CD4-positive, alpha-beta T cell treated with Interleukin-6 for 4 hours (primary cell): ENCODE measurements at places on chromosomes 4 and X.
A peak's percentile ranks its signal among the peaks of the same experiment; 100 is the strongest.

GRCh38 chr4:152197211-152197610 lies 338.7 kb downstream of the FBXW7 start:
- DNase-seq: no peak

DNA sequence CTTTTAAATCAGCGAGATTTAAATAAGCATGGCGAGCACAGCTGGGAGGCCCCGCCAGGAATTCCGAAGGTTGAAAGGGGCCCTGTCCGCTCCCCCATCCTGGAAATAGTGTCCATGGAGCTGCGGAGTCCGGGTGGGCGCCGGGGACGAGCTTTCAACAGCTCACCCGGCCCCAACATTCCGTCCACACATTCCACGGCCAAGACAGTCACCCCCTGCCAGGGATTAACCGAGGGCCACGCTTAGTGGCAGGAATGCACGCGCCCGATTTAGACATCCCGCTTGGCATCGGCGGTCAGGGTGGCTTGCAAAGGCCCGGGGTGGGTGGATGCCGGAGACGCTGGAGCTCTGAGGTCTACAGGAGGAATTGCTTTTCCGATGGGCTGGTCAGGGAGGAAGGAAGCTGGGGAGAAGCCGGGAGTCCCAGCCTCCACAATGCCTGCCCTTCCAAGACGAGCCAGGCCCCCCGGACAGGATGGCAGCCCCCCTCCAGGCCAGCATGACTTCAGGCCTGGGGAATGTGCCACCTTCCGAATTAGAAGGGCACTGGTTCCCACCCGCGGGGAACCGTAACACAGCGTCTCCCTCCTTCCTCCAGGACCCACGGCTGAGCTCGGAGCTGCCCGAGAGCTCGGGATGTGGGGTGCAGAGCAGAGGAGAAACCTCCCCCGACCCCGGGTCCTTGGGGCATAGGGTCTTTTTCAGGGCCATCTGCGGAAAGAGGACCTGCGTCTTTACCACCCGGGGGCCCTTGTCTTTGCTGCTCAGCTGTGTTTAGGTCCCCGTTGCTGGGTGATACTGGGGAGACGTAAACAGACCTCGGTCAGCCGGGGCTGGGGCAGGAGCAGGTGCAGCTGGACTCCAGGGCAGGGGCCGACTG lies 26.9 kb upstream of the PPP2R3B start:
- no peak for DNase-seq

GRCh38 chrX:18465051-18465450 lies 39.6 kb downstream of the CDKL5 start:
- DNase-seq: no peak

DNA sequence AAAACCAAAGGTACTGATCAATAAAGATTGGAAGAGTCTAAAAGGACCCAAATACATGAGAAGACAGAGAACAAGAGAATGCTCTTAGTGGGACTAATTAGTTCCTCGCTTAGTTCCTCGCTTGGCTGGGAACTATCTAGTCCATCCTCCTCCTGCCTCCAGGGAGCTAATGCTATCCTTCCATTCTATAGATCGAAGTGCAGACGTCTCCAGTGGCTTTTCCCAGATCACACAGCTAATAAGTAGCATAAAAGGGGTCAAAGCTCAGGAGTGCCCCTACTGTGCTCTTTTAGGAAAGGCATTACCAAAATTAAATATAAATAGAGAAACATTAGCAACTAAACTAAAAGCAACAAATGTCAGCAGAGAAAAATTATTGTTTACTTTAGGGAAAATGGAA lies 42.3 kb upstream of the PPARGC1A start:
- DNase-seq: no peak

DNA sequence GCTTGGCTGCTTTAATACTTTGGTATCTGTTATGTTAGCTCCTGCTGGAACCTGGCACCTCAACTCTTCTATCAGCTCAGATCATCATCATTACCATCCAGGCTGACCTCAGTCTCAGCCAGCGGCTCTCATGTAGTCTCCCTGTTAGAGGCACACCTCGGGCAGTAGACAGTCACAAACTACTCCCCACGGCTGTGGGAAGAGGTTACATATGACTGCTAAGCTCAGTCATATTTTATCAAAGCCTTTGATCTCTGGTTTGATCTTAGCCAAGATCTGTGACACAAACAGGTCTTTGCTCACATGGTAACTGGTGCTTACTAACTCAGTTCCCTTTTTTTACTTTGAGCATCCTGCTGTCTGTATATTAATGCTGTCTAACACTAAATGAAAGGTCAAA lies 384.9 kb downstream of the CENPC start:
- DNase-seq: no peak

GRCh38 chr4:101604976-101605375 lies 185.6 kb upstream of the BANK1 start:
- no peak for DNase-seq

DNA sequence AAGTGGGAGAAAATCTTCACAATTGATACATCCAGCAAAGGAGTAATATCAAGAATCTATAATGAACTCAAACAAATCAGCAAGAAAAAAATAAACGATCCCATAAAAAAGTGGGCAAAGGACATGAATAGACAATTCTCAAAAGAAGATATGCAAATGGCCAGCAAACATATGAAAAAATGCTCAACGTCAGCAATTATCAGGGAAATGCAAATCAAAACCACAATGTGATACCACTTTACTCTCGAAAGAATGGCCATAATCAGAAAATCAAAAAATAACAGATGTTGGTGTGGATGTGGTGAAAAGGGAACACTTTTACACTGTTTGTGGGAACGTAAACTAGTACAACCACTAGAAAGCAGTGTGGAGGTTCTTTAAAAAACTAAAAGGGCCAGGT lies 114.3 kb upstream of the CCSER1 start:
- DNase-seq: no peak

DNA sequence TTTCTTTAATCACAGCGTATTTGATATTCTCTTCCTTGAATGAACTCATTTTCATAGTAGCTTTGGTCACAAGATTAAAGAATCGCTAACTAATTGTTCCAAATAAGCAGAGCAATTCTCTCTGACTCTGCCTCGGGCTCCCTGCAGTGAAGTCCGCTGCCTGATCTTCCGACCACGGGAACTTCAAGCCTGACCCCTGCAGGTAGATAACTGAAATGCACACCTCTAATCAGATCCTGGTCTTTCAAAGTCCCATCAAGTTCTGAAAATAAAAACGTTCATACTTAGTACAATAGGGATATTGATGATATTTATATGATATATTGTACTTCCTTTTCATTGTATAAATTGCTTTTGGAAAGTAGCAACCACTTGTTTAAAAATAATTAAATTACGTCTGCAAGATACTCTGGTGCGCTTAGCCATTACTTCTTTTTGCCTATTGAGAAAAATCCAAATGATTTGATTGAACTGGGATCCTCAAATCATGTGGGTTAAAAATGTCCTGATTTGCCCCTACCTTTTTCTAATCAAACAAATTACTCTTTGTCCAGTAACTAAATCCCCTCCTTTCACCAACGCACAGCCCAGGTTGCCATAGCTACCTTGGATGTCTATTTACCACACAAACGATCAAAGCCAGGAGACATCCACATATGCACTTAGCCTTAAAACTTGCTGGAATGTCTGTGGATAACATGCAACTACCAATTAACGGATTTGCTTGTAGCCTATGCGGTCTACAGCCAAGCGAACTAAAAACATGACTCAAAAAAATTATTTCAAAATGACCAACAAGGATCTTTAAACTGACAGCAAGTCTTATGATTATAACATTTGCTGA lies 4.2 kb downstream of the MID1 start:
- no peak for DNase-seq

- no peak for DNase-seq
These were observed 8.0 kb downstream of the CHIC2 start for GRCh38 chr4:54056360-54056759.

DNA sequence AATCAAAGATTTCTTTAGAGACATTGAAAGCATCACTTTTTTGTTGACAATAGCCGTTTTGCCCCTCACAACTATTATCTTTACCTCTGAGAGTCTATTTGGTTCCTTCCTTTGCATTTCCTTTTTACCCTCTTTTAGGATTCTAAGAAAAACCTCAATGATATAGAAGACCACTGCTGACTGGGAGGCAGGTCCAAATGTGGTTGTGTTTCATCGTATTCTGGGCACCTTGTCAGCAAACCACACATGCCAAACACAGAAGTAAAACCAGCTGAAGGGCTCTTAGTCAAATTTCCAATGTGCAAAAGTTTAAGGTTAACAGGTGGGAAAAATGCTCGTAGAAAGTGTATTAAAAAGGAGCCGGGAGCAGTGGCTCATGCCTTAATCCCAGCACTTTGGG lies 5.1 kb upstream of the PRMT9 start:
- DNase-seq: no peak

DNA sequence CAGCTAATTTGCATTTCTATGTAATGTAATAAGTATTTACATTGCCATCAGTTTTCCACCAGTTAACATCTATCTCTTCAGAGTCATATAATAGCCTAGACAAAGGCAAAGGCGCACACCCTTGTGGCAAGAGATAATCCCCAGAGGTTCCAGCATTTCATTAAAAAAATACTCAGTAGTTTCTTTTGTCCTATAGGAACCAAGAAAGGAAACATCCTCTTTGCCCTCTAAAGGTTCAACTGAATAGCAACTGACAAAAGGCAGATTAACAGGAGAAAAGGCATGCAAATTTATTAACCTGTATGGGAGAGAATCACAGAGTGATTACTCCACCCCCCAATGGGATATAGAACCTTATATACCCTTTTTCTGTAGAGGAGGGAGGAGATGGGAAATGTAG lies 48.4 kb downstream of the MAGEB17 start:
- no peak for DNase-seq

DNA sequence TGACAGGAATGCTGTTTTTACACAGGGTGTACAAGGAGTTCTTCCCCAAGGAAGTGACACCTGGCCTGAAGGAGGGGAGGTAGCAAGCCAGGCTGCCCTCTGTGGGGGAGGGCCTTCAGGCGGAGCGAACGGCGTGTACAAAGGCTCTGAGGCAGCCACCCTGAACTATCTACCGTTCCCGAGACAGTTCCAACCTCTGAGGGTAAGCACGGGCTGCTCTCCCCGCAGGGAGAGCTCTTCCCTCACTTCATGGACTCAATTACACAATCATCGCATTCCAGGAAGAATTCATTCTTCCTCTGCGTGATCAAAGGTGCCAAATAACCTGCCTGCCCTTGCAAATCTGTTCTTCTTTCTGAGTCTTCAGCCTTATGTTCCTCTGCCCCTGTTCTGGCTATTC lies 4.8 kb downstream of the ELK1 start:
- DNase-seq: no peak

DNA sequence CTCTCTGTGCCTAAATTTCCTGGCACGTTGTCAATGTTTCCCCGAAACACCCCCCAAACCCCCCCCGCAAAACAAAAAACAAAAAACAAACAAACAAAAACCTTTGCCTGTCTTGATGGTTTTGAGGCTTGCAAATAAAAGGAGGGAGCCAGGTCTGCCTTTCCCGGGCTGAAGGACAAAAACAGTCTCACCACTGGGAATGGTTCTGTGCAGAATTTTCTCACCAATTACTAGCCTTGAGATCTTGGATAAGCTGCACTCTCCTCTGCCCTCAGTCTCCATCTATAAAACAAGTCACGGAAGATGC lies 15.5 kb downstream of the NKX3-2 start:
- DNase-seq: no peak

GRCh38 chr4:92519727-92520126 lies 216.0 kb downstream of the GRID2 start:
- no peak for DNase-seq

GRCh38 chrX:32825009-32825408 lies 386.3 kb downstream of the DMD start:
- no peak for DNase-seq

GRCh38 chr4:189780391-189780790 lies 160.3 kb upstream of the FRG1 start:
- no peak for DNase-seq

DNA sequence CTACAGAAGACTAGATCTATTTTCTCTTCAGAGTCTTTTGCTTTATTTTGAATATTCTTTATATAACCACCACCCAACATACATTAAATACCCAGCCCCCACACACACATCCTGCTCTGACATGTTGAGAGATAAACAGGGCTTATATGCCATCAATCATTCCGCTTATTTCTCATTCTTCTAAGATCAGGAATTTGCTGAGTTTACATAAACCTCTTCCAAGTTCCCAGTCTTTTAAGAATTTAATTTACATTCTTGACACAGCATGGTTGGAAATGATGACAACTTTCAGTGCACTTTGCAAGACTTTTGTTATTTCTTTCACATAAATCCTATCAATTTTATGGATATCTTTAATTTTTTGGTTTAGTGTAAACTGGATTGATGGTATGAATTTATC lies 17.5 kb upstream of the RAB9B start:
- DNase-seq: no peak

GRCh38 chr4:183178201-183178600 lies 79.1 kb downstream of the WWC2 start:
- no peak for DNase-seq

DNA sequence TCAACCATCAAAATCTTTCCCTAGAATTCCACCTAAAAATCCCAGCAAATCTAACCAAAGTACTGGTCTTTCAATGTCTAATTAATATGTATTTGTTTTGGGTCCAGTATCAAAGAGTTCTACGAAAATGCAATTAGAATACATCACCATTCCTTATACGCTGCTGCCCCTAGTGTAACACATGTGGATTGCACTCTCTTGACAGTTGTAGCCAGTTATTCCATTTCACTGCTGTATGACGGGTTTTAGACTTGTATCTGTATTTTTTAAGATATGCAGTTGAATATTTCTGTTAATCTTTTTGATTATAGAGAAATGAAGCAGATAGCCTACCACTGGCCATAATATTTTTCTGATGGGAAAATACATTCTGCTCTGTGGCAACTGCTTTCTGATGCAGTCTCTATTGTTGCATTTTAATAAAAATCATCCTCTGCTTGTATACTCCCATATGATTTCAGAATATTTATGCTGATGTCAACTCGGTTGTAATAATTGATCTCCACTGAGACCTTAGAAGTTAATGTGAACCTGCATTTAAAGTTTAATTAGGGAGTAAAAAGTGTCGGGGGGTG lies 17.1 kb upstream of the PAGE2B start:
- peak; percentile 57 for DNase-seq

DNA sequence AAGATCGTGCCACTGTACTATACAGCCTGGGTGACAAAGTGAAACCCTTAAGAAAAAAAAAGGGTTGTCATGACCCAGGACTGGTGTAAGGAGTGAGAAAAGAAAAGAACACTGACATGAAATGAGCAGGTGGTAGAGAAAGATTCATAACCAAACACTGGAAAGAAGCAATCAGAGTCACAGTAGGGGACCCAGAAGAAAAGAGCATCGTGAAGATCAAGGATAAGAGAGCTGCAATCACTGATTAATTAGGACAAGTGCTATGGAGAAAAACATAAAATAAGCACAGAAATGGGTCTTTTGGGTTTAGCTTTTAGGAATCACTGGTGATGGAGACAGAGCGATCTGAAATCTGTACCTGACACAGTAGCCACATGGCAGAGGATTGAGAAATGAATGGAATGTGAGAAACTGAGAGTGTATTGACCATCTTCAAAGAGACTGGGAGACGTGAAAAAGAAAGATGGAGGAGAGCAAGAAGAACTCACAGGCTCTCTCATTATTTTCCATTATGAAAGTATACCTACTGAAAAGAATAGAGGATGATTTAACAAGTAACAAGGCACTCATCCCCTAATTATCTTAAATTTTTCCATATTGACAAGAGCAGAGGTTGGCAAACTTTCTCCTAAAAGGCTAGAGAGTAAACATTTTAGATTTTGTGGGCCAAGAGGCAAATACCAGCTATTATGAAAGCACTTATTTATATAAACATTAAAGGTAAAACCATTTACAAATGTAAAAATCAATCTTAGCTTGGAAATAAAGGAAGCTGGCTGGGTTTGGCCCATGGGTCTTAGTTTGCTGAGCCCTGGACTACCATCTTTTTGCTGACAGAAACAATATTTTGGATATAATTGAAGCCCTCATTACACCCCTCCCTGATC lies 7.3 kb downstream of the TMEM154 start:
- DNase-seq: no peak
